ENCODE measurements at places on chromosomes 7 and 10. TPM values are rescaled to one million over a fixed set of nuclear protein-coding genes. Genes with fewer than 3 reads are reported as not detected.

MOGAT3 gene
- total RNA-seq, result not detected

CLDN4 gene
- 0.93 TPM for total RNA-seq

VAX1 gene
- total RNA-seq, result not detected

FOXI2 gene
- total RNA-seq, result not detected

HOXA10 gene
- 10.3 TPM for total RNA-seq

COL17A1 gene
- 0.06 TPM for total RNA-seq

PHYHIPL gene
- total RNA-seq, result not detected

NEURL1 gene
- 0.47 TPM for total RNA-seq

ARPC1B gene
- total RNA-seq, result 602 TPM

COL28A1 gene
- total RNA-seq, result not detected

TSPAN13 gene
- 37.5 TPM for total RNA-seq

LMBR1 gene
- 170 TPM for total RNA-seq

LRRTM3 gene
- total RNA-seq, result not detected

AGAP3 gene
- 70.7 TPM for total RNA-seq

ACTR3C gene
- total RNA-seq, result 0.53 TPM

AKR1C4 gene
- total RNA-seq, result not detected

RPEL1 gene
- total RNA-seq, result not detected

TMEM140 gene
- total RNA-seq, result 42.1 TPM

NEUROG3 gene
- total RNA-seq, result not detected

HYAL4 gene
- total RNA-seq, result not detected

ARL5B gene
- total RNA-seq, result 13.7 TPM

GSDME gene
- 47.1 TPM for total RNA-seq

ZMIZ2 gene
- 49.0 TPM for total RNA-seq

RADIL gene
- total RNA-seq, result 3.4 TPM

CALCR gene
- not detected for total RNA-seq

NUTM2E gene
- total RNA-seq, result 0.19 TPM

NAT16 gene
- total RNA-seq, result not detected

GNAT3 gene
- not detected for total RNA-seq

INA gene
- 4.3 TPM for total RNA-seq

ATG9B gene
- 0.10 TPM for total RNA-seq

STEAP1B gene
- 16.4 TPM for total RNA-seq

AUTS2 gene
- 12.8 TPM for total RNA-seq

TMEM168 gene
- 15.6 TPM for total RNA-seq

DGKB gene
- 0.29 TPM for total RNA-seq

OGDHL gene
- total RNA-seq, result not detected

COL13A1 gene
- total RNA-seq, result 20.1 TPM

PNLIP gene
- not detected for total RNA-seq

GRM3 gene
- total RNA-seq, result not detected

CRYGN gene
- not detected for total RNA-seq

CAMK2G gene
- 28.8 TPM for total RNA-seq

TEX47 gene
- not detected for total RNA-seq

PIK3AP1 gene
- total RNA-seq, result 0.10 TPM

TMEM236 gene
- 0.48 TPM for total RNA-seq

WNT8B gene
- not detected for total RNA-seq

CCDC136 gene
- total RNA-seq, result 0.19 TPM

Measured in glomerular endothelial cell (primary cell).